Foreskin keratinocyte (primary cell): ENCODE measurements at places on chromosomes 5 and 9. TPM values are rescaled to one million over a fixed set of nuclear protein-coding genes. Genes with fewer than 3 reads are reported as not detected.

BHMT2 gene
- total RNA-seq, result 0.11 TPM in 1 of 2 replicates, not detected in the other

EIF4EBP3 gene
- total RNA-seq, result 2.5 and 4.4 TPM in 2 replicates

F12 gene
- total RNA-seq, result 6.0 and 9.7 TPM in 2 replicates

SH3TC2 gene
- 12.3 and 13.5 TPM in 2 replicates for total RNA-seq

PFN3 gene
- not detected in 2 replicates for total RNA-seq

TOR2A gene
- total RNA-seq, result 9.2 and 10.8 TPM in 2 replicates

OBP2B gene
- not detected in 2 replicates for total RNA-seq

ATP10B gene
- total RNA-seq, result under 0.01 TPM in 1 of 2 replicates, not detected in the other

SFXN1 gene
- 93.0 and 94.2 TPM in 2 replicates for total RNA-seq

TOR1B gene
- total RNA-seq, result 20.4 and 22.0 TPM in 2 replicates

CDKN2B-AS1 gene
- total RNA-seq, result 0.71 and 1.4 TPM in 2 replicates

ANKRD18B gene
- 10.9 and 11.5 TPM in 2 replicates for total RNA-seq

RASEF gene
- total RNA-seq, result 0.07 and 0.31 TPM in 2 replicates

CCDC192 gene
- total RNA-seq, result not detected in 2 replicates

SLC22A4 gene
- 1.4 and 1.7 TPM in 2 replicates for total RNA-seq

STC2 gene
- 10.2 and 25.1 TPM in 2 replicates for total RNA-seq

ABO gene
- total RNA-seq, result not detected in 2 replicates
